Hair follicular keratinocyte (primary cell): ENCODE measurements at places on chromosomes 4 and X. TPM values are rescaled to one million over a fixed set of nuclear protein-coding genes. Genes with fewer than 3 reads are reported as not detected.

Gene ZNF518B
- total RNA-seq: 10.2 and 12.8 TPM in 2 replicates

Gene GAB3
- total RNA-seq: 0.11 and 0.31 TPM in 2 replicates

Gene SGMS2
- total RNA-seq: 94.0 and 107 TPM in 2 replicates

Gene ELMOD2
- 17.6 and 18.5 TPM in 2 replicates for total RNA-seq

Gene GUCY1A1
- total RNA-seq: 0.08 and 0.42 TPM in 2 replicates

Gene GAK
- 89.1 and 104 TPM in 2 replicates for total RNA-seq

Gene CLTRN
- total RNA-seq: 0.11 and 0.39 TPM in 2 replicates

Gene GPRIN3
- total RNA-seq: not detected in 2 replicates

Gene IGSF1
- total RNA-seq: 0.11 TPM in 1 of 2 replicates, not detected in the other

Gene HADH
- 28.0 and 32.5 TPM in 2 replicates for total RNA-seq

Gene SSX4
- not detected in 2 replicates for total RNA-seq

Gene PITX2
- 0.53 TPM in 1 of 2 replicates, not detected in the other for total RNA-seq

Gene DGKK
- total RNA-seq: not detected in 2 replicates

Gene FGG
- total RNA-seq: not detected in 2 replicates

Gene L1CAM
- 3.0 and 9.4 TPM in 2 replicates for total RNA-seq

Gene TMSB15B
- 7.8 and 18.3 TPM in 2 replicates for total RNA-seq

Gene NOX1
- total RNA-seq: not detected in 2 replicates

Gene TMEM192
- total RNA-seq: 15.4 and 15.6 TPM in 2 replicates

Gene GABRA4
- not detected in 2 replicates for total RNA-seq

Gene FAM236B
- not detected in 2 replicates for total RNA-seq

Gene NEUROG2
- not detected in 2 replicates for total RNA-seq

Gene ANKRD50
- 7.1 and 11.3 TPM in 2 replicates for total RNA-seq

Gene ERCC6L
- 2.2 and 7.2 TPM in 2 replicates for total RNA-seq

Gene CSTF2
- total RNA-seq: 16.4 and 26.8 TPM in 2 replicates

Gene PRDM8
- total RNA-seq: 8.0 and 11.0 TPM in 2 replicates

Gene POLA1
- total RNA-seq: 3.4 and 13.9 TPM in 2 replicates

Gene NAT8L
- total RNA-seq: not detected in 2 replicates

Gene CFAP47
- not detected in 2 replicates for total RNA-seq

Gene CXCL10
- 0.30 and 1.6 TPM in 2 replicates for total RNA-seq

Gene PAGE4
- not detected in 2 replicates for total RNA-seq

Gene FHIP1A
- 17.2 and 18.8 TPM in 2 replicates for total RNA-seq

Gene CTAG1A
- not detected in 2 replicates for total RNA-seq

Gene PDGFC
- total RNA-seq: 26.4 and 31.8 TPM in 2 replicates

Gene ZIC3
- total RNA-seq: 0.04 TPM in 1 of 2 replicates, not detected in the other

Gene AFM
- total RNA-seq: not detected in 2 replicates

Gene STX18
- 16.9 TPM in 2 replicates for total RNA-seq

Gene CT55
- not detected in 2 replicates for total RNA-seq

Gene GJB1
- total RNA-seq: not detected in 2 replicates

Gene ADAMTS3
- 0.08 and 0.30 TPM in 2 replicates for total RNA-seq

Gene TEX13B
- total RNA-seq: not detected in 2 replicates

Gene ADGRG2
- under 0.01 TPM in 1 of 2 replicates, not detected in the other for total RNA-seq
